Foreskin keratinocyte (primary cell): ENCODE measurements at places on chromosomes 6 and 20.

DNA sequence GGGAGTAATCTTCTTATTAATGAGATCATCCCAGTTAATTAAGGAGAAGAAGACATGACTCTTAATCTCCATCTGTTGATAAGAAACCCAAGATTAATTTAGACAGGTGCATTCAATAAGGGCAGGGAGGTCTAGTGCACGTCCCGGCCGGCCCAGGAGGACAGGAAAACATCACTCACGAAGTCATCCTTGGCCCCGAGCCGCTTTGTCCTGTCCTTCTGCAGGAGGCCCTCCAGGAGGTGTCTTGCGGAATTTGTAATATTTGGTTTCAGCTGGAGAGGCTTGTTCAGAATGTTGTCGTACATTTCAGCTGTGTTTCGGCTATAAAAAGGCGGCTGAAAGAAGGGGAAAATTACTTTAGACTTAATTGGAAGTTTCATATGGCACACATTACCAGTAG is 118.4 kb upstream of the SLC2A12 start:
- DNase-seq: no peak

- no peak for DNase-seq
Observed at GRCh38 chr6:23245572-23245971, 676.2 kb downstream of the HDGFL1 start.

GRCh38 chr6:132624175-132624574 is at the start of gene TAAR2:
Gene TAAR2, minus strand, starts transcription at chr6:132624275. Its CDS starts 0 bp downstream, at chr6:132624275.
- no peak for DNase-seq

- no peak for DNase-seq
Observed at GRCh38 chr6:14767226-14767625, 478.6 kb upstream of the JARID2 start.

GRCh38 chr6:10847684-10848083 is 9.3 kb upstream of the MAK start:
- no peak for DNase-seq

DNA sequence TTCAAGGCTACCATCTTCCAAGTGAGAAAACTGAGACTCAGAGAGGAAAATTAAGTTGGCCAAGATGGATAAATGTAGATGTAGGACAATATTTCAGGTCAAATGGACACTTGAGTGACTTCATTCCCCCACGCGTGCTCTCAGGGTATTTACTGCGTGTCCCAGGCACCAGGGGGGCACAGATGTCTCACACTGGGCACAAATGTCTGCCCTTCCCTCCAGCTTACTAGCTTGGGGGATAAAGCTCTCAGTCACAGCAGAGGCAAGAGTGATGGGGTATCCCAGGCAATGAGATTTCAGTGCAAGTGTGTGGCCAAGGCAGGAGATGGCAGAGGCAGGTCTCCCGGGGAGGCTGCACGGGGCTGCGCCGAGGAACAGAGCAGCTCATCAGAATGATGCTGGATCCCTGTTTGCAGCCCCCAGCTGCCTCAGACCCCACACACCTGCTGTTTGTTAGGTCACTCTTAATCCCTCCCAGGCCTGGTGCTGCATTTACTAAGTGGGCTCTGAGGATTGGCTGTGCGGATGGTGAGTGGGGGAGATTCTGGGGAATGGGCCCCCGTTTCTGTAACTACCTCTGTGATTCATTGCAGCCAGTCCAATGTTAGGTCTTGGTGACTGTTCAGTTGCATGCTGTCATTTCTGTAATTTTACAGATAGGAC is 44.1 kb downstream of the PTK7 start:
- DNase-seq: no peak

GRCh38 chr6:41503827-41504465 is 42.2 kb upstream of the FOXP4 start:
- DNase-seq: peak; percentile 25
